Erythroblast (primary cell): ENCODE measurements at places on chromosomes 5 and 9.

- no peak for DNase-seq
These were observed 122.4 kb downstream of the ADGRV1 start for GRCh38 chr5:90680921-90681563.

- no peak for DNase-seq
These were observed 32.8 kb upstream of the SPRY4 start for GRCh38 chr5:142357469-142358090.

- DNase-seq: no peak
These were observed 273.2 kb upstream of the TARS1 start for GRCh38 chr5:33167541-33167940.

GRCh38 chr5:22471154-22471553 lies 382.0 kb downstream of the CDH12 start:
- no peak for DNase-seq

DNA sequence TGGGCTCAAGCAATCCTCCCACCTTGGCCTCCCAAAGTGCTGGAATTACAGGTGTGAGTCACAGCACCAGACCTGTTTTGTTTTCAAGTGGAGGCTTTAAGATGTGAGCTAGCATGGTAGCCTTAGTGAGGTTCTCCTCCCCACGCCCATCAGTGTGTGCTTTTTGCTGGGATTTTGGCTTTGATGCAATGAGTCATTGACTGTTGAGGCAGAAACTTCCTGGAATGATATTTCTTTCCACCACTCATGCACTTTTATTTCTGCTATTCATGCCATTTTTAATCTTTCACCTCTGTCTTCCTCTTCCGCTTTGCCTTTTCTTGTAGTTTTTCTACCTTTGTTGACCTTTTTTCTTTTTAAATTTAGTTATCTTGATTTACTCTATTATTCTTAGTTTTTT lies 4.2 kb upstream of the NFIL3 start:
- no peak for DNase-seq

GRCh38 chr5:171914726-171915338 lies 91.6 kb downstream of the FBXW11 start:
- no peak for DNase-seq

- DNase-seq: no peak
These were observed 452.1 kb downstream of the EFNA5 start for GRCh38 chr5:107218457-107219193.

DNA sequence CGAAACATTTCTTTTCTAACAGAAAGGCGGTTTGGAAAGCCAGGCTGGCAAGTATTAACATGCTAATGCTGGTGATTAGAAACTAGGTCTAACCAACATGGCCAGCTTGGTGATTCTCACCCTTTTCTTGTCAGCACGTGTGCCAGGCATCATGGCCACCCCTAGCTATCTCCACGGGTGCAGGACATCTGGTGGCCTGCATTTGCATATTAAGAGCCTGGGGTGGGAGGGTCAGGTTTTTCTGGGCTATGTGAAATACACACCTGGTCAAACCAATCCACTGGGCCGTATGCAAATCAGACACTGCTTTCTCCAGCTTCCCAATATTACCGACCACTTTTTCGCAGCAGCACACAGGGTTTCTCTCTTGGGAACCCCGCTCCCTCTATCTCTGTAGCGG lies 612.1 kb downstream of the PTPRD start:
- peak; percentile 1 for DNase-seq

DNA sequence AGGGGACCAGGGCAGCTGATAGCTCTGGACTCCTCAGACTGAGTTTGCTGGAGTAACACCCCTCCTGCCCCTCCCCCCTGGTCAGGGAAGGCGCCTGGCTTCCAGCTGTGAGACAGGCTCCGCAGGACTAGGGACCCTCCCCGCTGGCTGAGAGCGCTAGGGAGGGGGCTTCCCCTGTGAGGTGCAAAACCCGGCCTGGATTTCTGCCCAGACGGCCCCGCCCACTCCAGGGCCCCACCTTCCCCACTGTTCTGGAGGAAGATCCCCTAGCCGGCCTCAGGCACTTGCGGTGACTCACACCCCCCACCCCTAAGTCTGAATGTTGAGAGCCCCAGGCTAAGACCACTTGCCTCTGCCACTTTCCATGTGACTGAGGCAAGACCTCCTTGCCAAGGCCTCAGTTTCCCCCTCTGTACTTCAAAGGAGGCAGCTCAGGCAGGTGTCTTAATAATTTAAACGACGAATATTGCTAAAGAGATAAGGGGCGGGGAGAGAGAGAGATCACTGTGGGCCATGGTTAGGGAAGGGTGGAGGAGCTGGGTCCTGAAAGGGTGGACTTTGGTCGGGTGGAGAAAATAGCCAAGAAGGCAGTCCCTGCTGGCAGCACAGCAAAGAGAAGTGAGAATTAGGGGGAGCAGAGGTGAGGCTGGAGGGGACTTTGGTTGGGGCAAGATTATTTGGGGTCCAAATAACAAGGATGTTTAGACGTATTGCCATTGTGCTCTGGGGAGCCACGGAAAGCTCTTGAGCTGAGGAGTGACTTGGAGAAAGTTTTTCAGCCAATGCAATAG lies 1.0 kb upstream of the DAB2IP start:
- peak; percentile 26 for DNase-seq
